NCI-H2107 (cell line): ENCODE measurements at places on chromosomes 2 and 18.

GRCh38 chr2:198042189-198042588 is 237.8 kb downstream of the PLCL1 start:
- no peak for DNase-seq

DNA sequence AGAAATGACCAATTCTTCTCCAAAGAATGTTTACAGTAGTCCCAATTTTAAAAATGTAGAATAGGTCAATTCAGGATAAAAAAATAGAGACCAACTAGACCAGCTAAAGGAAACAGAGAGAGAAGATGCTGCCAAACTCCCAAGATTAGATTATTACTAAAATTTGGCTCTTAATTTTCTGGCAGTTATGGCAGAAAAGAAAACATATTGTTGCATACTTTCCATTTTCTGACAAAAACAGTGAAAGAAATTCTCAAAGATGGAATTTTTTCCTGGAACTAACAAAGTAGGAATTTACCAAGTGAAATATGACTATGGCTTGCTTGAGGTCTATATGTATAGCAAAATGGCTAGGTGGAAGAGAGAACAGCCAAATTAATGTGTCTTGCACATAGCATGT is 138.3 kb upstream of the STK17B start:
- DNase-seq = no peak

DNA sequence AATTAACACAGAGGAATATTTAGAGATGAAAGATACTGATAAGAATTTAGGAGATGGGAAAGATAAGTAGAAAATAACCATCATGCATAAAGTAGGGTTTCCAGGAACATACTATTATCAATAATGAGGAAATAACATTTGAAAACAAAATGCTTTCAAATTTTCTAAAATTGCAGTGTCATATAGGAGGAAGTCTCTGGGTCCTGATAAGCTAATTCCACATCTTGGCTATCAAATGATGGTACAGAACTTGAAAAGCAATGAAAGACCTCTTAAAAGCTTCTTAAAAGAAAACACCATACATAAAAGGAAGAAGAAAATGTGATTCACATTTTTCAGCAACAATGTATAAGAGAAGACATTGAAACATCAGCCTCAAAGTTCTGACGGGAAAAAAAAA is 1024.8 kb downstream of the TSN start:
- DNase-seq = no peak

DNA sequence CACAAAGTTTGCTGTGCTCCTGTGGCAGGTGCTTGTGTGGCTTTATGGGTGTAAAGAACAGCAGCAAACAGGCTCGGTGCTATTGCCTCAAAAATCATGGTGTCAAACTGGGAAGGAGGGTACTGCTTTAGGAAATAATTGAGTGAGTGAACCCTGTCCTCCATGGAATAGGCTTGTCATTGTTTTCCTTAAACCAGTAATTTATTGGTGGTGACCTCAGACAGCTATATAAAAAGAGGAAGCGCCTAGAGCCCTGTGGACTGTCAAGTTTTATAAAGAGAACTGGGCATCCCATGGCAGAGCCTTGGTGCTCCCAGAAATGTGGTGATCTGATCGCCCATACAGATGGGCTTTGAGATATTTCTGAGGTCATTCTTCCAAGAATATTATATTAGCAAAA is 4.7 kb upstream of the CXCR4 start:
- DNase-seq = no peak

- DNase-seq = no peak
Measured at GRCh38 chr2:129903586-129904425, 75.7 kb upstream of the RAB6C start.

DNA sequence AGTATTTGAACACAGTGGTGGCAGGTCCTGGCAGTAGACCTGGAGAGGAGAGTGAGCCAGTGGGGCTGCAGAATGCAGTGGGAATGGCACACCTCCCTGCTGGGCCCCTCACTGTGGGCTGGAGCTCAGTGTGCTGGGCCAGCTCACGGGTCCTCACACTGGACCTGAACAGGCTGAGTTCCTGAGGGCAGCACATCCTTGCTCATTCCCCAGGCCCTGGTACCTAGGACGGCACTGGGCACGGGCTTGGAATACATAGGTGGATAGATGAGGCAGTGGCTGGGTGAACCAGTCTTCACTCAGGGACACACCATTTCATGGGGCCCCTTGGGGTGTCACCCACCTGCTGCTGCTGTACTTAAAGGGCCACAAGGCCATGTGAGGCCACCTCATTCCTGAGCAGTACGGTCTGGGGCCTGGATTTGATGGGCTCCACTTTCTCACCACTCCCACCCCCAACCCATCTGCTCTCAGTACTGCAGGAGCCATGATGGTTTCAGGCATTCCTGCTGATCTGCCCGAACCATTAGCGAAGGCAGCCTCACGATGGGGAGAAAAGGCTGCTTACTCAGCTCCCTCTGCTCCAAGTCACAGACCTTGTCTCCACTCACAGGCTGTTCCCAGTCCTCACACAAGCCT is 4.2 kb downstream of the TMEM177 start:
- DNase-seq = no peak

DNA sequence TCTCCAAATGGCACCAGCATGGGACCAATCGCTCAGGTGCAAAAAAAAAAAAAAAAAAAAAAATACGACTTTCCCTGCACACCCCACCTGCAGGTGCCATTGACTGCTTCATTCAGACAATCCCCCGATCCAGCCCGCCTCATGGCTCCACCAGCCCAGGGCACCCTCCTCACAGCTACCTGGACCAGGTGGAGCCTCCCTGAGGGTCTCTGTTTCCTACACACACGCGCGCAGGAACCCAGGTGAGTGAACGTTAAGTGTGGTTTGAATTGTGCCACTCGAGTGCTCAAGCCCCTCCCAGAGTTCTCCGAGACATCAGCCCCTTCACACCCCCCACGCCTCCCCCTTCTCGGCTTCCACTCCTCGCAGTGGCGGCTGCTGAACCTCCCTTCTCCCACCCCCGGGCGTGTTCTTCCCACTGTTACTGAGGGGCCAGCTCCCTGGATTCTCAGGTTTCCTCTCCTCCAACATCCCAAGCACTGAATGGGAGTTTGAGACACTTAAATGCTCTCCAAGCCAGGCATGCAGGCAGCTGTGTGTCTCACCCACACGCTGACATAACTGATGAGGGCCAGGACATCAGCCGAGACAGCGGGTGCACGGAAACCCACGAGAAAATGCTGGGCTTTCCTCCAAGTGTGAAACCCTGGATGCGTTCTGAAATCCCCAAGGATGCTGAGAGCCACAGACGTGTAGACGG is 88.8 kb upstream of the SNTG2 start:
- peak; percentile 36 for DNase-seq

DNA sequence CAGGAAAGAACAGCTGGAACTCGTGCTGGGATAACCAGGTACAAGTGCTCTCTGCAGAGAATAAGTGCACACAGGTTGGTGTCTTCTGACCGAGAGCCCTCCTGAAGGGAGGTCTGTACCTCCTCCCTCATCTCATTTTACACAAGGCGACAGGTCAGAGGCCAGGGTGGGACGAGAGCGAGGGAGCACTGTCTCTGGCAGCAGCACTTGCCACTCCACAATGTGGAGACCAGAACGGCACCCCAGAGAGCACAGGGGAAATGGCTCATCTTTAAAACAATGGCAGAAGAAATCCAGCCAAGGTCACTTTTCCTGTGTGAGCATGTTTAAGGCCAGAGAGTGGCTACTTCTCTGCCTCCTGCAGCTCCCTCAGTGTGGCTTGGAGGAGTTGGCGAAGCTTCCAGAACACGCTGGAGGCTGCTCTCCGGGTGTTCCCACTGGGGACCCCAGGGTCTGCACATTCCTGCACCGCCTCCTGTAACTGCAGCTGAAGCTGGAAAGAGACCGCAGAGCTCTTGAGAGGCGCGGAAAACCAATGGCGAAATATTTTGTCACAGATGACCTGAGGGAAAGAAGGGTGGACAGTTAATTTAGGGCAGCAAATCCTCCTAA is 20.8 kb downstream of the DIPK1C start:
- no peak for DNase-seq

DNA sequence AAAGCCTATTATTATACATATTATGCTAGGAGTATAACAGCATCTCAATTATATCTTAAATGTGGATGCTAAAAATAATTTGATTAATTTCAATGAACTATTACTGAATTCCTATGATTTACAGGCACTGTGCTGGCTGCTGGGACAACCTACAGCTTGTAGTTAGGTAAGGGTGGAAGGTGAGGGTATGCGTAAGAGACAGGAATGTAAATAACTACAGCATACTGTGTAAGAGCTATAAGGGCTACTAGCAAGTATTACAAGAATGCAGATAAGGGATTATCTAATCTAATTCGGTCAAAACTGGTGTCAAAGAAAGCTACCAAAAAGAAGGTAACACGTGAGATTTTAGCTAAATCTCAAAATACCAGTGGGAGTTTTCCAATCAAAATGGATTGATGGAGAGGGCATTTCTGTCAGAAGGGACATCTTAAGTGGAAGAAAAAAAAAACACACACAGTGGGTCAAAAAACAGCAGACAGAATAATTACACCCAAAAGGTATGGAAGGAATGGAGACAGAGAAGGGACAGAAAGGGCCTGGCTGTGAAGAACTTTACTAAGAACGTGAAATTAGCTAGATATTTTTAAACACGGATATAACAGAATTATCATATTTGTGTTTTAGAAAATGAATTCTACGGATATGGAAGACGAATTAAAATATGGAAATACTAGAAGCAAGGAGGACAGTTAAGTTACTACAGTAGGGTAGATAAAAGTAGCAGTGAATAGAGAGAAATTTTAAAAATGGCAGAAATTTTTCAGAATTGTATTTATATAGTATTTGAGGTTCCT is 47.1 kb downstream of the STRN start:
- no peak for DNase-seq

DNA sequence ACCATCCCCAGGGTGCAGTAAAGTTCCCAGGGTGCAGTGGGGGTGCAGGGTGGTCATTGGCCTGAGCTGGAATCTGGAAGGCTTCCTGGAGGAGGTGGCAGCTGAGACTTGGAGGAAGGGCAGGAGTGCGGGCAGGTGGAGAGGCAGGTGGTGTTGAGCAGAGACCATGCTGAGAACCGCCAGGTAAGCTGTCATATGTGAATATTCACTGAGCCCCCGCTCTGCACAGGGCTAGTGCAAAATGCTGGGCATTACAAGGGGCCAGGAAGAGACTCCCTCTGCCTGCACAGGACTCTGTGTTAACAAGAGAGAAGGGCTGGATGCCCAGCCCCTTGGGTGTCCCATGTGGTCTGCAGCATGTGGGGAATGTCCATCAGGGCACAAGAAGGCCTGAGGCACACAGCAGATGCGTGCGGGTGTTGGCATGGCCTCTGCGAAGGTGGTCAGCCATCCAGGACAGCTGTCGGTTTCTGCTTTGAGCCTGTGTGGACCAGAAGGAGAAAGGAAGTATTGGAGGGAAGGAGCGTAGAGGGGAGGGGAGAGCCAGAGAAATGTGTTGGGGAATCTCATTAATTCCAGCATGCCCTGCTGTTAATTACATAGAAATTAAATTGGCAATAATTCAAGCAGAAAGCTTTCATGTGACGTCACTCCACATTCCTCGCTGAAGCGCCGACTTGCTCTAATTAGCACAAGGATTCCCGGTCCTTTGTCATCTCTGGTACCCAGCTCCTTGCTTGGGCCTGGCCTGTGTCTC is 62.8 kb upstream of the OTOS start:
- no peak for DNase-seq

DNA sequence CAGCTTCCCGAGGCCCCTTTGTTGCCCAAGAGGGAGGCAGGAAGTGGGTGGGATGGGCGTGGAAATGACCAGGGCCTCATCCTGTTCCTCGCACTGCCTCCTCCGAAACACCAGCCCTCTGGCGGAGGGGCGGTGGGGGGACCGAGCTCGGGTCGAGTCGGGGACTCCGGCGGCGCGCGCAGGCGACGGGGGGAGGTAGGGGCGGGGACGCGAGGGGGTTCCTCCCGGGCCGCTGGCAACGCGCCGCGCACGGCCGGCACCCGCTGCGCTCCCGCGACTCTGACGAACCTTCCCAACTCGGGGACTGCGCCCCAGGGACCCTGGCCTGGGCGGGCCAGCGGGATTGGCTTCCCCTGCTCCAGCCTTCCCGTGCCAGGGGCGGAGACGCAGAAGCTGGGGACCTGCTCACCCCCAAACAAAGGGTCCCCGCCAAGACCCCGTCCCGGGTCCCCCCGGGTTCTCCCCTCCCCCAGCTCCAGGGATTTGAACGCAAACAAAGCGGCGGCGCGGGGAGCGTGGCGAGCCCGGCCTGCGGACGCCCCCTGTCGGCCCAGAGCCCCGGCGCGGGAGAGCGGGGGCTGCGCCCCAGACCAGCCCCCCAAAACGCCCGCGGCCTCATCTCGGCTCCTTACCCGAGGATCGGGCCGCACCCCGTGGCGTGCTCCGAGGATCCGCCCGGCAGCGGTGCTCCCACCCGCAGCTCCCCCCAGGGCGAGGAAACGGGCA is 1.2 kb downstream of the SEMA4C start:
- DNase-seq = peak; percentile 33
